ENCODE measurements at places on chromosomes 4 and X.

GRCh38 chr4:188485906-188486305 is 346.7 kb downstream of the TRIML1 start:
- DNase-seq: no peak

GRCh38 chr4:72744103-72744725 is 175.2 kb upstream of the ADAMTS3 start:
- DNase-seq: no peak

GRCh38 chrX:144627947-144628346 is 619.4 kb upstream of the SPANXN1 start:
- no peak for DNase-seq

DNA sequence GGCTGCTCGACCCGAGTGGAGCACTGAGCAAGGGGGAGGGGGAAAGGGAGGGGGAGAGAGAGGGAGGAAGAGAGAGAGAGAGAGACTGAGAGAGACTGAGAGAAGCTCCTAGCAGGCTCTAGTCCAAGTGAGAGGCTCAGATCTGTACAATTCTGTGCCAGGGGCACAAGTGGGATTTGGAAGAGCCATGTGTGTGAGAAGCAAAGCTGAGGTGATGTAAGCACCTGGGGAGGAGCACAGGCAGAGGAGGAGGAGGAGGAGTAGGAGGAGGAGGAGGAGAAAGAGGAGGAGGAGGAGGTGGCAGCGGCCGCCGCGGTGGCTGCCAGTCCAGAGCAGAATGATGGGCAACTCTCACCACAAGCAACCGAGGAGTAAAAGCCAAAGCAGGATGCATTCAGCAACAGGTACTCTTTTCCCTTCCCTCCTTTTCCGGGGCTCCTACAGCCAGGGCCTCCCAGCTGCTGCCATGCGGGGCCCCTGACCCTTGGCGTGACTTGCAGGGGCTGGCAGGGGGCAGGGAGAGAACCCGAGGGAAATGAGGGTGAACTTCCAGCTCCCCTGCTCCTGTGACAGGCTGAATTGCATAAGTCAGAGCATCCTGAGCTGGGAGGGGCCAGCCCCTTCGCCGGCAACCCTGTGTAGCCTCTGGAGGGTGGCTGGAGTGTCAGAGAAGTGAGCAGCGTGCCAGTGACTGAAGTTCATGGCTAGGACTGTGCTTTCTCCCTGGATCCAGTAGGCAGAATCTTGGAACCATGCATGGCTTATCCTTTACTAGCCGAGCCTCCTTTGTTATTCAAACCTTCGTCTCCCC is 62.2 kb downstream of the RTL5 start:
- peak; percentile 67 for DNase-seq

GRCh38 chr4:86720508-86721068 is 126.5 kb downstream of the PTPN13 start:
- no peak for DNase-seq

- no peak for DNase-seq
Measured at GRCh38 chr4:89610236-89610635, 226.7 kb downstream of the SNCA start.
